ENCODE measurements at places on chromosomes 3 and 15.

GRCh38 chr15:58451826-58452225 is 20.0 kb downstream of the LIPC start:
- DNase-seq, result no peak

- no peak for DNase-seq
These were observed 10.8 kb downstream of the NMD3 start for GRCh38 chr3:161231861-161232260.

GRCh38 chr15:29668120-29668602 is 154.1 kb downstream of the TJP1 start:
- DNase-seq, result peak; percentile 89

- no peak for DNase-seq
These were observed 633.1 kb upstream of the TBL1XR1 start for GRCh38 chr3:177830411-177830849.

DNA sequence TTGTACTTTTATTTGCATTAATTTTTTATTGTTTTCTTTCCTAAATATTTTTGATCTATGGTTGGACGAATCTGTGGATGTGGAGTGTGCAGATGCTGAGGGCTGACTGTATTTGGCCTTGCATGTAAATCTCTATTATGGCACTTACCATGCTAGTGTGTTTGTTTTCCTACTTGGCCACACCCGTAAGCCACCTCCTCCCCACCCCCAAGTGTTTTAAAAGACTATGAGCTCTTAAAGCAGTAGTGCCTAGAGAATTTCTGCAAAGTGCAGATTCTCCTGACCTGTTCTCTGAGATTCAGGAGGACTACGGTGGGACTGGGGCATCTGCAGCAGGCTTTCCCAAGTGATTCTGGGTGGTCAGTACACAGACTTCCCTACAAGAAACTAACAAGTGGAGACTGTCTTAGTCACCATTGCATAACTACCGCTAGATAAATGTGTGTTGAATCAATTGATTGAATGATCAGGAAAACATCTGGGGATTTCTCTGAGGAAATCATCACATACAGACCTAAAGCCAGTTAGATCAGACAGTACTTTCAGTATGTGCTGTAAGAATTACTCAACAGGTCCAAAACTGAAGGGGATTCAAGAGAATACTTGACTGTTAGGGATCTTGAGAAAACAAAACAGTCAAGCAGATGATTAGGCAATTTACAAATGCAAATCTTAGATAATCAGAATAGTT is 6.2 kb upstream of the TIPARP start:
- DNase-seq, result no peak

DNA sequence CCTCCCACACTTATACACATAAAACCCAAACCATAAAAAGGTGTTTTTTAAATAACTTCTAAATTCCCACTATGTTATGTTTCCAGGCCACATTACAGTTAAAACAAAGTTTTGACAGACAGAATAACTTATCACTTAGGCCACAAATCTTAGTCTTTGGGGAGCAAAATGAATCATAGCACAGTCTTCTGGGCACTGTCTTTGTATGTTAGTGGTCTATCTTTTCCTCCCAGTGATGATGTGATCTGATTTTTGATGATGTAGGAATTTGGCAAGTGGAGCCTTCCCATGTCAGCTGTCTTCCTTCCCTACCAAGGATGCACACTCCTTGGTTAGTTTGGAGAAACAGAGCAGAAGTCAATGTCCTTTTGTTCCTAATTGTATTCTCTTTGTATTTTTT is 67.3 kb downstream of the THSD4 start:
- no peak for DNase-seq

- DNase-seq, result no peak
These were observed 49.8 kb downstream of the GASK1A start for GRCh38 chr3:43028678-43029490.

DNA sequence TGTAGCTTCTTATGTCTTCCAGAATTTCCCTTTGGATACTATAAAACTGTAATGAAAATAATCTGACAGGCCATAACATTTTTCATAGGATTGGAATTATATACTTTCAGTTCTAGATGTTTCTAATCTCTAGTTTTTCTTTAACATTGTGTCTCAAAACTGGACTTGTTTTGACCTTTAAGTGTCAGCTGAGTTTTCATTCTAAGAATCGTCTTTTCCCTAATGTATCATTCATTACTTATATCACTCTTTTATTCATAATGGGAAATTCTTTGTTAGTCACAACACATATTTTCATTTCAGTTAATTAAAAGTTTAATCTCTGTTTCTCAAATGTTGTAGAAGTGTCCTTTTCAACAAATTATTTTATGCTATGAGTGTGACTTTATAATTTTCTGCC is 11.9 kb downstream of the GPR171 start:
- DNase-seq, result no peak

GRCh38 chr3:126939338-126939718 is 43.6 kb upstream of the PLXNA1 start:
- no peak for DNase-seq

DNA sequence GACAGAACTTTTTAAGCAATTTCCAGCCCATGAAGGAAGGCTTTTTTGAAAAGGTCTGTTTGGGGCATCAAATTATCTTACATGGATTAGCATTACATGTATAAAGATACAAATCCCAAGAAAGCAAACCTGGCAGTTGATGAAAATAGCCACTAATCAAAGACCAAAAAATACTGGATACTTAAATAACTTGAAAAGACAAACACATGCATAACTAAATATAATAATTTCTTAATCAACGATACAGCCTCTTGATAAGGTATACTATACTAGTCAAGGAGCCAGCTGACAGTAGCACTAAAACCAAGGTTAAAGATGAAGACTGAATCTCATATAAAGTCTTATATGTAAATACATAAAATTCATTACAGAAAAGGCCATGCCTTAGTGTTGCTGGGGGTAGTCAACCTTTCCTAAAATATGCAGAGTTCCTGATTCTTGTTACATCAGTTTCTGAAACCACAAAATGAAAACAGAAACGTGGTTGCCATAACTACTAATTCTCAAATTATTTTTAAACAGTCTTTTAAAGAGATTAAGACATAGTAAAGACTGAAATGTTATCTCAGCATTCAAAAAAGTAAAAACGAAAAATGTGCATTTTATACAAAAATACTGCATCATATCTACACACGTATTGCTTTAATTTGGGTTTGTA is 2.0 kb downstream of the ANKRD28 start:
- DNase-seq, result no peak

GRCh38 chr3:72270072-72270681 is 485.2 kb upstream of the PROK2 start:
- no peak for DNase-seq

DNA sequence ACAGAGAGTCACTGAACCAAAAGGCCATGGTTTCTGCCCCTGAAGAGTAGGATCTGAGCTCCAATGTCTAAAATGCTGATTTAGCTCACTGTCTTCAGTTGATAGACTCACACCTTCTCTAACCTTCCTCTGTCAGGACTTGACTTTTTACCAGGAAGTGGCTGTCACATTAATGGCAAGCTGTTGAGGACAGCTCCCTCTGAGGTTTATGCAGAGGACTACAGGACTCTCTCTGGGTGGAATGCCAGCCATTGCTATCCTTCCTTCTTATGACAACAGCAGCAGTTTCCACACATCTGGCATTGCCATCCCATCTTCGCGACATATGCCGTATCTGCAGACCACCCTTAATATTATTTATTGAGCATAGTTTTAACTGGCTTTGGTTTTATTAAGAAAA is 103.8 kb upstream of the PRICKLE2 start:
- no peak for DNase-seq

- DNase-seq, result no peak
These were observed 177.2 kb downstream of the ITPR1 start for GRCh38 chr3:4670352-4670751.

GRCh38 chr3:12799525-12800440 is 3.3 kb downstream of the CAND2 start:
- no peak for DNase-seq

GRCh38 chr3:185046164-185046515 is 106.7 kb downstream of the C3orf70 start:
- DNase-seq, result no peak

DNA sequence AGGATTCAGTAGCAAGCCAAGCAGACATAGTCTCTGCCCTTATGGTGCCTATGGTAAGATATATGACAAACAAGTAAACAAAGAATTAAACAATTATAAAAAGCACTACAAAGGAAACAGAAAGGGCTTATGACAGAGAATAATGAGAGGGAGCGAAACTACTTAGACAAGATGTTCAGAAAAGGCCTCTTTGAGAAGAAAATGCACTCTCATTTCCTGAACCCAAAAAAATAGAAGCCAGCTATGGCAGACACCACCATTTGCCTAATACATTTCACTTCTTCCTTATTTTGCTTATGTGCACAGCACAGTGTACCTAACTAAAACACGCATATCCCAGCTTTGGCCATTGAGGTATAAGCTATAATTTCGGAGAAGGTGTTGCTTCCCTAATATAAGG is 465.5 kb upstream of the PPP2R3A start:
- no peak for DNase-seq

GRCh38 chr15:57732526-57733331 is 26.2 kb downstream of the POLR2M start:
- peak; percentile 60 for DNase-seq

DNA sequence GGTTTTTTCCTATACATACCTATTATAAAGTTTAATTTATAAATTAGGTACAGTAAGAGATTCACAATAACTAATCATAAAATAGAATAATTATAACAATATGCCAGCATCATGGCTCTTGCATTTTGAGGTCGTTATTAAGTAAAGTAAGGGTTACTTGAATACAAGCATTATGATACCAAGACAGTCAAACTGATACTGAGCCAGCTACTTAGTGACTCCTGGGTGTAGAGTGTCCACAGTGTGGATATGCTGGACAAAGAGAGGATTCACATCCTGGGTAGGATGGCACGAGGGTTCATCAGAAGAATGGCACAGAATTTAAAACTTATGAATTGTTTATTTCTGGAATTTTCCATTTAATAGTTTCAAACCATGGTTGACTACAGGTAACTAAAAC is 157.2 kb upstream of the IL12A start:
- no peak for DNase-seq

DNA sequence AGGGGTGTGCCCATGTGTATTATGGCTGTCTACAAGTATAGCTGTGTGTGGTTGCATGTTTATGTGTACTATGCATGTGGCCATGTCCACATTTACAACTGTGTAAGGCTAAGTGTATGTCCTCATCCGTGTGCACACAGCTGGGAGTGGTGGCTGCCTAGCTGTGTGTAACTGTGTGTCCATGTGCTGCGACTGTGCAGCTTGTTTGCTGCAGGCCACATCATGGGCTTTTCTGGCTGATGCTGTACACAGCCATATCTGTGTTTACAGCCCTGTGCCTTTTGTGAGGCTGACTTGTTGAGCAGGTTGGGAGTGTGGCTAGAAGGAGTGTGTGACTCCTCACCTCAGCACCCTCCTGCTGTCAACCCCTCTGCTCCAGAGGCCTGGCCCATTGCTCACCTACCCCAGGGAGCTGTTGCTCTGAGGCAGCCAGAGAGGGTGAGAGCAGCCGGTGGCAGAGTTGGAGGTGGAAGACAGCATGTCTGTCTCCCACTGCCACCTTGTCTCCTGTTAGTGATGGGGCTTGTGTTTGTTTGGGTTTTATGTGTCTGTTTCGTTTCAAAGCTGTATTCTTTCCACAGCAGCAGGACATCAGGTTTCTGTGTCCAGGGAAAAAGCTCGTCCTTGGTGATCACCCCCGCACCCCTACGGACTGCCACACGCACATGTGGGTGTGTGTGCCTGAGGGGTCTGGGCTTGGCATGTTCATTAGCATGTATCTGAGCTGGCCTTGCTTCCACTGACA is 1.4 kb upstream of the GRM2 start:
- DNase-seq, result no peak

GRCh38 chr3:69869643-69870042 is 129.9 kb upstream of the SAMMSON start:
- DNase-seq, result no peak

DNA sequence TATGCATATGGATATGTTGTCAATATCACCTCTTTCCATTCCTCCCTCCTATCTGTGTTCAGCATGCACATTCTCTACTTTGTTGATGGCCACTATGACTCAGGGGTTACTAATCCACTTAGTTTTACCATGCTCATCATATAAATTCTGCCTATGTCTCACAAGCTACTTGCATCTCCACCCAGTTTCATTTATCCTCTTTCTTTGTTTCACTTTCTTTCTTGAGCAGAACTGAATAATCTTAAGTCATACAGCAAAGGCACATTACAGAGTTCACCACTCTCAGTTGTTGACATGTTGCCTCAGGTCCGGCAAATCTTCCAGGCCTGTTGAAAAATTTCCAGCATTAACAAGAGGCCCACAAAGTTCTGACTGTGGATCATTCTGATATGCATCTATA is 71.5 kb downstream of the SSR3 start:
- no peak for DNase-seq

DNA sequence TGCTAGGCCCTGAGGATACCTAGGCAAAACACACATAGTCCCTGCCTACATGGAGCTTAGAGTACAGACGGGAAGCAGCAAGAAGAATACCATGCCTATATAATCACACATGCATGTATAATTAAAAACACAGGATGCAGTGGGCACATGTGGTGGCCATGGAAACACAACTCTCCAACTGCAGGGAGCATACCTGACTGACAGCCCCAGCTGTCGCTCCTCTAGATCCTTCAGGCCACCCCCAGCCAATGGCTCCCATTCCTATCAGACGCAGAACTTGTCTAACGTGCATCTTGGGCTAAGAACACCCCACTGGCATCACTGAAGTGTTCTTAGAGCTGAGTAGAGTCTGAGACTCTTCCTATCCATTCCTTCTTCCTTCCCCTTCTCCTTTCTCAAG is 125.5 kb upstream of the FRMD4B start:
- no peak for DNase-seq

GRCh38 chr3:133490468-133491351 is 82.8 kb upstream of the CDV3 start:
- DNase-seq, result no peak

- DNase-seq, result peak; percentile 22
These were observed 101.5 kb downstream of the FBLN2 start for GRCh38 chr3:13650210-13651056.

DNA sequence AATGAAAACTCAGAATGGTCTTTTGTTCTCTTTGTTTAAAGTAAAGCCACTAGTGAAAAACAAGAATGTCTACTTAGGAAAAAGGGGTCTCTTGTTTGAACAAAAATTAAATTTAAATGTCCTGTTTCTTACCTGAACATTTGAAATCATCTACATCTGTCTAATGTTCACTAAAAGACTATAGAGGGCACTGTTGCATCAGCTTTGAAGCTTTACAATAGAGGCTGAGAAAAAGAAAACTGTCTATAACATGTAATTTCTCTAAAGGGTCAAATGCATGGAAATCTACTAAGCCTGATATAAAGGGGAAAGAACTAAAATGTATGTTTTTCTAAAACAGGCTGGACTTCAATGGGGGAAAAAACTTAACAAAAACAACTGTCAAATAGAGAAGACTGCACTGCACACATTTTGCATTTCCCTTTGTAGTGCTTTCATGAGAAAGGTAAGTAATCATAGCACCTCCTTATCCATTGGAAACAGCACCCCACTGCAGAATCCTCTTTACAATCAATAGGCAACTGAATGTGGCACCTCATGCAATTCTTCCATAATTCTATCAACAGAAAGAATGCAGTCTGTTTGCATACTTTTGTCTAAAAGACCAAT is 26.3 kb downstream of the DPH6 start:
- DNase-seq, result peak; percentile 3
